Esophagus mucosa (tissue), 1 donor: ENCODE measurements at places on chromosomes 1 and 21.

DNA sequence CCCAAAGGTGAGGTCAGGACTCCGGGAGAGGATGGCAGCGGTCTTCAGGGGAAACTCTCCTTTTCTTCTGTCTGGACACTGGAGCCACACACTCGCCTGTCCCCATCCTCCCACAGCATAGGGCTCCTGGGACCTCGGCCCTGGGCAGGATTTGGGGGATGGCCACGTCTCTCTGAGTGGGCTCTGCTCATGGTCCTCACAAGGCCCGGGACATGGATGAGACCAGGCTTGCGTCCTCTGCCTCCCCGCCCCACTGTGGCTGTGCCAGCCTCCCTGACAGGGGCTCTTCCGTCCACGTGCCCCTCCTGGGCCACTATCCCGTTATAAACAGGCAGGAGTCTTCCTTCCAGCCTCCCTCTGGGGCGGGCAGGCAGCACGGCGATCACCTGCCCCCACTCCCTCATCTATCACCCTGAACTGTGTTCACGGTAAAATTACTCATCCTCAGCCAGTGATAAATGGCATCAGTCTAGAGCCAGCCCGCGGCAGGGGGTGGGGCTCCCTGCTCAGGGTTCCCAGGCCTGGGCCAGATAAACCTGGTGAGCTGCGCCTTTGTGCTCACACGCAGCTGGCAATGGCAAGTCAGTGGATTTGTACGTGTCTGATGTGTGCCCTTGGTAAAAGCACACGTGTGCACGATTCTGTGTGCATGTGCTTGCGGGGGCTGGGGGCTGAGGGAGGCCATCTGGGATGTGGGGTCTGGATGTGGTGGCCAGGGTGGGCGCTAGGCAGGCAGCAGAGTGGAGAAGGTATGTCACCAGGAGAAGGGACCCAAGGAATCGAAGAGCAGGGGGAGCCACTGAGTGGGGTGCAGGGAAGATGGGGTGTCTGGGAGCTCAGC, 12.6 kb upstream of the SAMD11 start:
- peak; percentile 82 for ATAC-seq

DNA sequence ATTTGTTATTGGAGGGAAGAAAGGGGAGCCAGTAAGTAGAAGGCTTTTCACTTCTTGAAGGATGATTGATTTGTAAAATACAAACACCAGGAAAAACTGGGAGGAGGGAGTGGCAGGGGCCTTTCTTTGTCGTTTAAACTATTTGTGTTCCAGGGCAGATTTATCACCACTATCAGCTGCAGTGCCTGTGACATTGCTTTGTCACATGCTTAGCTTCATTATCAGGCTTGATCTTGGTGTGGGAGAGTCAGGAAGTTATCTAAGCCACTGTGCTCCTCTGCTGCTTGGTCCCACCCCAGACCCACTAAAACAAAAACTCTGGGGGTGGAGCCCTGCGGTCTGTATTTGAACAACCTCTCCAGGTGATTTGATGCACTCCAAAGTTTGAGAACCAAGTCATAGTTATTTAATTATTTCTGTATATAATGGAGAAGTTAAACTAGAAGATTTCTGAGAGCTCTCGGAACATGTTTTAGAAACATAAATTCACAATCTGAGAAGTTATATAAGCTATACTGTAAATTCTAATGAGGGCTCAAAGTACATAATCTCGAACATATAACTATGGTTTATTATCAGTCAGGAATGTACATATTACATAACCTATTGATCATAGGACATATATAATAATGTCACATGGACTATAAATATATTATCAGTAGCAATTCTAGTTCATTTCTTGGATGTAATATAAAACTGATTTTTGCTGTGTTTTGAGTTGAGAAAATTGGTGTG, 87.9 kb downstream of the CDC14A start:
- peak; percentile 23 for ATAC-seq

DNA sequence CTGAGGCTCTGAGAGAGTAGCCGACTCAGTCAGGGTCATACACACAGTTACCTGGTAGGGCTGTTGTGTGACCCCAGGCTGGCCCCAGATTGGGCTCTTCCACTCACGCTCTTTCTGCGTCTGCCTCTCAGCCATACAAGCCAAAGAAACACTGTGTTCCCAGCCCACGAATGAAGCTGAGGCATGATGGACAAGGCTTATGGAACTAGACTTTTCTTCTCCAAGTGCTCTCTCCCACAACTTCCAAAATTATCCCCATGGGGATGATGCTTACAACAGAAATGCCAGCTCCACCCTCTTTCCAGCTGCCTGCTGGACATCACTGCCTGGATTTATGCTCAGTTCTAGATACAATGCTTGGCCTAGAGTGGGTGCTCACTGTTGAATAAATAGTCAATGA, 102.8 kb upstream of the JUN start:
- ATAC-seq = no peak

DNA sequence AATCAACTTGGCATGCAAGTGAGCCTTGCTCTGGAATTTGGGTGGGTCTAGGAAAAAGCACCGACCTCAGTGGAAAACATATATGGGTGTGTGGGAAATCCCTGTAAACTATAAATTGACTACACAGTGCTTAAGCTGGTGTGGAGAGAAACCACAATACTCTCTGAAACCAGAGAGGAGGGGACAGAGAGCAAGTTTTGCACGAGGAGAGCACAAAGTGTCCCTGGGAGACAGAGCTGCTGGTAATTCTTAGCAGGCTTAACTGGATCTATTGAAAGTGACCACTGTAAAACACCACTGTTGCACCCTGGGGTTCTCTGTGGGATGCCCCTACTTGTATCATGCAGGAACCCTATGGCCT, 12.8 kb downstream of the KCNJ15 start:
- no peak for ATAC-seq

- peak; percentile 48 for ATAC-seq
Measured at GRCh38 chr1:220045356-220046051, 801 bp downstream of the EPRS1 start.

GRCh38 chr1:172704420-172705210, 45.7 kb downstream of the FASLG start:
- ATAC-seq = no peak

GRCh38 chr1:40773748-40774265, 9.8 kb upstream of the KCNQ4 start:
- ATAC-seq = no peak

GRCh38 chr1:19427087-19427781, 58.1 kb downstream of the CAPZB start:
- ATAC-seq = no peak

- ATAC-seq = no peak
Measured at GRCh38 chr1:238960071-238960470, 426.3 kb upstream of the CHRM3 start.

GRCh38 chr1:85884372-85885035, 176.3 kb upstream of the ZNHIT6 start:
- no peak for ATAC-seq

- no peak for ATAC-seq
Measured at GRCh38 chr1:229671310-229671709, 45.3 kb downstream of the URB2 start.

- no peak for ATAC-seq
Measured at GRCh38 chr1:159090286-159091179, 14.0 kb upstream of the AIM2 start.

DNA sequence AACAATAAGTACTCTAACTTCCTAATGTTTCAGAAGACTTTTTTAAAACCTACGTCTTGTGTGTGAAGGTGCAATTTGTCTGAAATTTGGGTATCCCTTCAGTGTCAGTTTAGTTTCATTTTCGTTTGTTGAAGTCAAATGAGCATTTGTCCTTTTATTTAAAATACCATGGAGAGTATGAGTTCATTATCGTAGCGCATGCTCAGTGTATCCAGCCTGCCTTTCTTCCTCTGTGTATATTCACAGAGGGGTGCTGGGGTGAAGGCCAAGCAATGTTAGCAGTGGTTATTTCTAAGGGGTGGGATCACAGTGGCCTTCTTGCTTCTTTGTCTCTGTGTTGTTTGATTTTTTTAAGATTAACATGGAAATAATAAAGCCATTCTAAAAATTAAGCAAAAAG, 43.2 kb downstream of the CNN3 start:
- ATAC-seq = peak; percentile 27

GRCh38 chr1:244918421-244919319, 54.3 kb upstream of the HNRNPU start:
- ATAC-seq = peak; percentile 63

DNA sequence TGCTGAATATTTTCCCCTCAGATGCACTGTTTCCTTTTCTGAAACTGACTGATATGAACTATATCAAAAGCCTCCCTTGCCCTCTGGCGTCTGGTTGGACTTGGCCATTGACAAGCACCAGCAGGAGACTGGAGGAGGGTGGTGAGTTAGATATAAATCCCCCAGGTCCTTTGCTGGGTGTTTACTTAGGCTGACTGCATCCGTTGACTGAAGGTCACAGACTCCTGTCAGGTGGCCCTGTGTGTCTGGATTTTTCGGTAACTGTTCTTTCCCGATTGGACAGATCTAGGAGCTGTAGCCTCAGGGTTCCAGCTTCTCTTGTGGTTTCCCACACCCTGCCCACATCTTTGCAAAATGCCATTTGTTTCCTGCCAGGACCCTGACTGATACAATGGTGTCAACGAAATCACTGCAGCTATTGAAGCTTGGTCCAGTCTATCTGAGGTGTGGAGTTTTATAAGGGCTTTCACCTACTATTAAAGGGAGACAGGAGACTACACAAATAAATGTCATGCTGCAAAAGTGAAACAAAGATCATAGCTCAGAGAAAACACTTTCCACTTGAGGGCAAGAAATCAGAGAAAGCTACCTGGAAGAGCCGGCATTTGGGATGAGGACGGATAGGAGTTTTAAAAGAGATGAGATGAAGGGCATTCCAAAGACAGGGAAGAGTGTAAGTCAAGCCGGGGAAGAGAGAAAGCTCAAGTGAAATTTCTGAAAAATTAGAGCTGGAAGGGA, 1.5 kb upstream of the MAGI3 start:
- no peak for ATAC-seq

GRCh38 chr21:35868005-35868868, 192.1 kb downstream of the SETD4 start:
- ATAC-seq = no peak

DNA sequence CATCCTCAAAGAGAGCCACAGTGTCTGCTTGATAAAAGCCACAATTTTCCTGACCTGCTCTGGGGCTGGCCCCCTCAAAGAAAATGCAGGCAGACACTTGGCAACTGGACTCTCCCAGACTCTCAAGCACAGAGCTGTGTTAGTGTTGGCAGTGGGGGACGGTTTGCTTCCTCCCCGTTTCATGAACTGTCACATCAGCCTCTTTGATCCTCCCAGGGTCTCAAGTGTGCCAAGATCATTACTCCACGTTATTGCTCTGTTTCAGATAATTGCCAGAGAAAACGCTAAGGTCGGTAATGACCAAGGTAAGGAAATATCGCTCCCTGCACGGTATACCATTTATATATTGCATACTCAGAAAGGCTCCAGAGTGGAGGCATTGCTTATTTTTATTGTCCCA, 138.8 kb downstream of the NTMT2 start:
- no peak for ATAC-seq

- ATAC-seq = no peak
Measured at GRCh38 chr1:60065199-60065598, 8.4 kb downstream of the C1orf87 start.

- ATAC-seq = no peak
Measured at GRCh38 chr1:230068621-230068873, 1.5 kb downstream of the GALNT2 start.

GRCh38 chr1:172167796-172168596, 252.5 kb upstream of the C1orf105 start:
- no peak for ATAC-seq

- peak; percentile 97 for ATAC-seq
Measured at GRCh38 chr1:220690140-220691052, at the start of gene C1orf115. TSS of gene C1orf115 (plus strand) at chr1:220690363. CDS start at chr1:220690403, 40 bp downstream.

DNA sequence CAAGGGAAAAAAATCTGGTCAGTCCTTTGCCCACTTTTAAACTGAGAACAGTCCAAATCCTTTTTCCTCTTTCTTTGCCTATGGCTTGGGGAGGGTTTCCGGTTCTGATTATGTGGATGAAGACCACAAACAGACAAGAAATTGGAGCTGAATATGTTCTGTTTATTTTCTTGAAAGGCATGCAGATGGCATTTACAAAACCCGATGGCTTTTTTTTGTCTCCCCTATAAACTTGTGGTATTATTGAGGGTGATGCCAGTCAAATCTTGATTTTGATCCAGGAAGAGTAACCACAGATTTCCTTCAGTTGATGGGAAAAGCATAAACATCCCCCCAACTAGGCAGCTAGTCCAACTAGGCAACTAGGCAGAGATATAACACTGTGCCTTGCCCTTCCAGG, 38.9 kb downstream of the PLPP3 start:
- no peak for ATAC-seq

- no peak for ATAC-seq
Measured at GRCh38 chr1:111205714-111206050, 5.2 kb upstream of the DENND2D start.

GRCh38 chr1:81021134-81021533, 779.6 kb upstream of the ADGRL2 start:
- no peak for ATAC-seq

DNA sequence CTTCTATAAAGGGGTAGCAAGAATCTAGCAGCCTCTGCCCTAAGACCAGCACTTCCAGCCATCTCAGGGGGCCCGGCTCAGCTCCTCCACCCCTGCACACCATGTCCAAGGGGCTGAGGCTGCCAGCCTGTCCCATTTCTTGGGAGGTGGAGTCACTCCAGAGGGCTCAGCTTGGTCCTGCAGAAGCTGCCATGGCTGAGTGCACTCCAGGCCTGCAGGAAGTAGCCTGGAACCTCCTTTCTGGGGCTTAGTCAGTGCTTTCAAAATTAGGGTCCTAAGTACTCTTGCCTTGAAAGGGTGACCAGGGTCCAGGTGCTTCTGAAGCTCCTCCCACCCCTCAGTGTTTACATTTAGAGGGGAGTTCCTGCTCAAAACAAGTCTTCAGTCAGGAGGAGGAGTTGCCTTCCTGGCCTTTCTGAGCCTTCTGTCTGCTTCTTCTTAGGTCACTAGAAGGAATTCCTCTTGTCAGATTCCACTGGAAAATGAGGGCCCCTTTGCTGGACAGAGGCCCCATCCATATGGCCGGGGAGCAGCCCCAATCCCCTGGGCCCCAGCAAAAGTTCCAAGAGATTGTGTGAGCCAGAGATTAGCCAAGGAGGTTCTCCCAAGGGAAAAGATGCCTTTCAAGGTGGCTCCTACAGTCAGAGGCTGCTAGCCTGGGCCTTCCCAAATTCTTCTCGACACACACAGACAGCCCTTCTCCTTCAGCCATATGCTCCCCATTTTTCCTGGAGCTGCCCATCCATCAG, 128.1 kb upstream of the VAMP3 start:
- no peak for ATAC-seq

DNA sequence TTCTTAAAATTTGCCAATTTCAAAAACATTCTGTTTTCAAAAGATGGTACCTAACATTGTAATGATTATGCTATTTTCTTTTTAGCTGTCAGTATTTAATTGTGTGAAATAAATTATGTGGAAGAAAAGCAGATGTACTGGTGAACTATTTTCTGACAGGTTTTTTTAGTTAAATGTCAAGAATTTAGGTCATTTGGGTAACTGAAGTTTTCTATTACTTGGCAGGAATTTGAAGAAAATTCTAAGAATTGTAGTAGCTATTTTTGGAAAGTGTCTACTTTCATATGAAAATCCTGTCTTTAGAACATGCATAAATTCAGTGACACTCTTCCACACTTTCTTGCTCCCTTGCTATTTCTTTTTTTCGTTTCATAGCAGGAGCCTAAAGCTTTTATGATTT, 28.5 kb upstream of the PTPRC start:
- no peak for ATAC-seq
